Glutamatergic neuron (in vitro differentiated cells): ENCODE measurements at places on chromosomes 6 and 20. TPM values are rescaled to one million over a fixed set of nuclear protein-coding genes. Genes with fewer than 3 reads are reported as not detected.

- DNase-seq: no peak
Observed at GRCh38 chr6:85866758-85867401, 224.2 kb upstream of the SYNCRIP start.

DNA sequence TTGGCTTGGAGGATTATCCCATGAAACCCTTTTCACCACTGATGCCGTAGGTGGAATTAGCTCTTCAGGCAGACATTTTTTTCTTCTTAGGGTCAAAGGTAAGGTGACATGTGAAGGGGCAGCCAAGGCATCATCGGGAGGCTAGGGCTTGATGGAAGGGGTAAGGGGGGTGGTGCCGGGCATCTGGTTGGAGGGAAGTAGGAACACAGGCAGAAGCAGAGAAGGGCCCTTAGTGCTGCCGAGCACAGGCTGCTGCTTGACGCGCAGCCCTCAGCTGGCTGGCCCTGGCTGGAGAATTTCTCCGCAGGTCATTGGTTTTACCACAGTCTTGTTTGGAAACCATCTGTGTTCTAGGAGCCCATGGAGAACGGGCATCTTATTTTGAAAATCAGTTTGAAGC, 54.7 kb downstream of the TRAF3IP2 start:
- DNase-seq: no peak

- no peak for DNase-seq
Observed at GRCh38 chr6:81694855-81695254, 57.6 kb downstream of the TENT5A start.

DNA sequence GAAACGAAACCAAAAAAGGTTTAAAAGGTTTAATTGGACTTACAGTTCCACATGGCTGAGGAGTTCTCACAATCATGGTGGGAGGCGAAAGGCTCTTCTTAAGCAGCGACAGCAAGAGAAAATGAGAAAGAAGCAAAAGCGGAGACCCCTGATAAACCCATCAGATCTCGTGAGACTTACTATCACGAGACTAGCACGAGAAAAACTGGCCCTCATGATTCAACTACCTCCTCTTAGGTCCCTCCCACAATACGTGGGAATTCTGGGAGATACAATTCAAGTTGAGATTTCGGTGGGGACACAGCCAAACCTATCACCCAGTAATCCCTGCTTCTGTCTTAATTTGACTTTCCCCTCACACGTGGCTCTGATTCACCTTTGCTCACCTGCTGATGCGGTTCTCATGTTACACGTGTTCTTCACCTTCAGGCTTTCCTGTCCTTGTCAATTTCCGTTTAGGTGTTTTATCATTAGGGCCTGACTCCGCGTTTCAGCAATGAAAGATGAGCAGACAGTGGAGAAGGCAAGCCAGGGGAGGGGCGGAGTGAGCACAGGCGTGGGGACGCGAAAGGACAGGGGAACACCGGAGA, 57.1 kb downstream of the AGPAT4 start:
- no peak for DNase-seq

DNA sequence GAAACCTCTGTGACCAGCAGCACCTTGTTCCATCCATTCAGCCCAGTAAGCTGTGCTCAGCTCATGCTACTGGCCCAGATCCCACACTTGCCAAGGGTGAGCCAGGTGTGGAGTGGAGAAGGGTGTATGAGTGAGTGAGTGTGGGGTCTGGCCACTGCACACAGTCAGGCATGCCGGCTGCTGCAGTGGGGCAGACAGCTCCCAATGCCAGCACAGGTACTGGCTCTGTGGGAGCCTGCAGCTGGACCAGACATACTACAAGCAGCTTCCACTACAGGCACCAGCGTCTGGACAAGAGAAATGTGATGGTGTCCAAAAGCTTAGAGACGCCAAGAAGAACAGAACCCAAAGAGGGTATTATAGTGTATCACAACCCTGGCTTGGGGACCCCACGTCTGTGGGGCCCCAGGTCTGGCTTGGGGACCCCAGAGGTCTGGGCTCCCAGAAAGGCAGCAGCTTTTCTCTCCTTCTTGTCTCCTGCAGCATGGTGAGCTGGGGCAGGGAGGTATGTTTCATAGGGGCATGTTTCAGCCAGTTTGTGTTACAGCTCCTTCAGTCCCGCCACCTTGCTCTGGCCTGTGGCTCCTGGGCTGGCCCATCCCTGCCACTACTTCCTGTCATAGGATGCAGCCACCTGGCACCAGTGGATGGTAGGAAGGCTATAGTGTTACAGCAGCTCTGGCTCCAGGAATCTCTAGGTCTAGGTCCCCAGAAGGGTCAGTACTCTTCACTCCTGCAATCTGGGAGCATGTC, 152.4 kb upstream of the HSF2 start:
- DNase-seq: peak; percentile 7

DNA sequence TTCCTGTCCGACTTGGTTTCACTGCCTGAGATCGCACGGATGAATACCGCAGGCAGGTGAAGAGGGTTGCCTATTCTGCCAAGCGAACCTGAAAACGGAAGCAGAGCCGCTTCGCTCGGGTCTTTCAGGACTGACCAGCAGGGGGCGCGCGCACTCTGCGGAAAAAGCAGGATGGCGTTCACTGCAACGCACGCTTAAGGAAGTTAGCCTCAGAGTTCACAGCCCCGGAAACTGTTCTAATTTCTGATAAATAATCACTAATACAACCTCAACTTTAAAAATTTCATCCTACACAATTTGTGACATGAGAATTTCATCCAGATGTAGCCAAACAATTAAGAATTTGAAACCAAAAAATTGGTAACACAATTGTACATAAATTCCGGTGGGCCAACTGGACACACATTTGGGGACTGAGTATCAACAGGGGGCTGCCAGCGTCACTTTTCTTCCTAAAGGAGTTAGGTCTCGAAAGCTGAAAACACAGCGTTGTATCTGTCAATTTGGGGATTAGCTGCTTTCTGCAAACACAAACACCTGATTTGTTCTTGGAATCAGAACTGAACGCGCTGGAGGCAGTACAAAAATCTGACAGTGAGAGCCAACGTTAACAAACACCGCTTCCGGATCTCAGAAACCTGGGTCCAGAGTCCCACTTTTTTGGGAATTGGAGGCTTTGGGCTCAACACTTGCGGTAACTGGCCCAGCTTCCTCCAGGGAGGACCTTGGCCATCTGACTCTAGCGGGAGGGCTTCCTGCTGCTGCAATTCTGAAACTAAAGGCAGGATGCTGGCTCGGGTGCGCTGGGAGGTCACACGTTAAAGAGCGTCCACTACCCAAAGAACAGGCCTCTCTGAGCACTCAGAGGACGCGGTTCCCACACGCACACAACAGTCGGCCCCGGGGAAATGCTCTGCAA, 8.8 kb downstream of the PXDC1 start:
- DNase-seq: peak; percentile 92

DNA sequence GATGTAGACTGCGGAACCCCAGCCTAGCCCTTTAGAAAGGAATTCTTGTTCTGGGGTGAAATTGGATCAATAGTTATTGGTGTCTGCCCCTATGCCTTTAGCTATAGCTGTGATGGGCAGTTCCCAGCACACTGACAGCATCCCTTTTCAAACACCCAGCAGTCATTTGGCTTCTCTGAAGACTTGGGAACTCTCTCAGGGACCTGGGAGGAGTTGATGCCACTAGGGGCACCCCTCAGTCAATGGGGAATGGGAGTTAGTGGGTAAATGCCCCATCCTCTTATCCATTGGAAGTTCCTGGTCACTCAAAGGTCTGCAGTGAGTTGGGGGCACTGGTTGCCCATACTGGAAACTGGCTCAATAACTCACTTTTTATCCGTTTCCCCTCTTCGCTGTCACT, 31.6 kb upstream of the CSNK2A1 start:
- no peak for DNase-seq

The GCM1 gene
- total RNA-seq: not detected

The TRIM38 gene
- 0.05 TPM for total RNA-seq

The LPA gene
- 1.9 TPM for total RNA-seq

The GLP1R gene
- not detected for total RNA-seq

The PRND gene
- total RNA-seq: not detected
